NCI-H1092 treated with DMSO at 0.1 percent for 48 hours (cell line): ENCODE measurements at places on chromosomes 1 and 21.
A peak's percentile ranks its signal among the peaks of the same experiment; 100 is the strongest.

DNA sequence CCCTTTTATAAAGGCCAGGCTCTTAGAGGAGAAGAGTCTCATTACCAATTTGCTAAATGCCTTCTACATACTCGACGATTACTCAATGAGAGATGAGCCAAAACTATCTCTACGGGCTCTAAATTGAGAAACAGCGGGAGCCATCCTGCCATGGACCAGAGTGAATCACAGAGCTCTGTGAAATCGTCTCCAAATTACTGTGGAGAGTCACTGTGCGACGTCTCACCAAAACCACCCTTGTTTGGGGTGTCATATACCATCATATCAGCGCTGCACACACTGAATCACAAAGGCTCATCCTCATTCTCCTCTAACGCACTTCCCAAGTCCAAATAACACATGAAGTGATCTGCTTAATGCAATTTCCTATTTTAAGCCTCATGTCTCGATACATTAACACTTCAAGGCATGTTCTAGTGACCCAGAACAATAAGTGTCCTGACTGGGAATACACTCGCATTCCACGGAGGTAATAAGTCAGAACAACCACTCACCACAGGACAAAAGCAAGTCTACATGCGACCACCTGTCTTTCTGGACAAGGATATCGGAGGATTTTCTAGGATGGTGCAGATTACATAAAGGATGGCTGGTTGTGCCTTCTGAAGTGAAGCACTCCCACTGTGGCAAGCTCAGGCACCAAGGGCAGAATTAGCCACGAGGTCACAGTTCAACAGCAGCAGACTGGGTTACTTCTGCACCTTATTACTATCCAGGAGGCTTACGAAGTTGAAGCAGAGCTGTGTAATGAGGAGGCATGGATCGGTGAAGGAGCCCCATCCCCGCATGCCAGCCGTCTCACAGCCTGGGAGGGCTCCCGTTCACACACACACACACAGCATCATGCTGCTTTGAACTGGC lies 44.3 kb downstream of the NID1 start:
- DNase-seq = no peak

DNA sequence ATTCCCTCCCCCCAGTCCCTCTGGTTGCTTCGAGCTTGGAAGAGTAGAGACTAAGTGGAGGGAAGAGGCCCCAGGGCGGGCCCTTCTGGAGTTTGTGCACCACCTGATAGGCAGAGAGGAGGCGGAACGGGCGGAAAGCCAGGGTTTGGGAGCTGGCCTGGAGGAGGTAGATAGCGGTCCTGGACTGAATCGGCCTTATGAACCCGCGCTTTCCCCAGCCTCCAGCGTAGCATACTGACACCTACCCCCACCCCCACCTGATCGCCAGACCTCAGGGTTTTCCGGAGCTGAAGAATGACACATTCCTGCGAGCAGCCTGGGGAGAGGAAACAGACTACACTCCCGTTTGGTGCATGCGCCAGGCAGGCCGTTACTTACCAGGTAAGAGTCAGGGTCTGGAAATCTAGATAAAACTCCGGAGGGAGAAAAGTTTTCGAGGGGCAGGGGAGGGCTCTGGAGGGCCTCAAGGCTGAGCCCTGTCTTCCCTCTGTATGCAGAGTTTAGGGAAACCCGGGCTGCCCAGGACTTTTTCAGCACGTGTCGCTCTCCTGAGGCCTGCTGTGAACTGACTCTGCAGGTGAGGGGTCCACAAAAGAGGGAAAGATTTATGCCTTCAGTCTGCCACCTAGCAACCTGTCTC lies 705 bp downstream of the UROD start:
- DNase-seq = peak; percentile 45

DNA sequence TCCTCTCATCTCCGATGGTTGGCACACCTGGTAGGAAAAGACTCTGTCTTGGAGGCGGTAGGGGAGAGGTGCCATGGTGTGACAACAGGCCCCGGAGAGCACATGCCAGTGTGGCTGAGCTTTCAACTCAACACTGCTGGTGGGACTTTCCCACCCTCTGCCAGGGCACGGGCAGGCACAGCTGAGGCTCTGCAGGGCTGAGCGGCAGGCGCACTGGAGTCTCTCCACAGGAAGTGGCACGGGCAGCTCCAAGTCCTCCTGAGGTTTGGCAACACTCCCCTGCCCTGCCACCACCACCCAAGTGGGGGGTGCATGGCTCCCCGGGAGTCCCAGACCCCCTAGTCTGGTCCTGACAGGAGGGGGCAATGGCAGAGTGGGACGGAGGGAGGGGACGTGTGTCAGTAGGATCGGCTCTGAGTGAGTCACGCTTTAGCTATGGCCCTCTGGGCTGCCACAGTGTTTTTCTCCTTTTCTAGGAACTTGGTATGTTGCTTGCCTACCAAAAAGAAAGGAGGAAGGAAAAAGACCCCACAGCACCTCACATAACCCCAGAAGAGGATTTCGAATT lies 27.3 kb upstream of the EVA1B start:
- DNase-seq = no peak

GRCh38 chr1:47991673-47992072 lies 5.5 kb downstream of the TRABD2B start:
- no peak for DNase-seq

GRCh38 chr1:166920561-166921475 lies 44.8 kb upstream of the TADA1 start:
- DNase-seq = no peak

DNA sequence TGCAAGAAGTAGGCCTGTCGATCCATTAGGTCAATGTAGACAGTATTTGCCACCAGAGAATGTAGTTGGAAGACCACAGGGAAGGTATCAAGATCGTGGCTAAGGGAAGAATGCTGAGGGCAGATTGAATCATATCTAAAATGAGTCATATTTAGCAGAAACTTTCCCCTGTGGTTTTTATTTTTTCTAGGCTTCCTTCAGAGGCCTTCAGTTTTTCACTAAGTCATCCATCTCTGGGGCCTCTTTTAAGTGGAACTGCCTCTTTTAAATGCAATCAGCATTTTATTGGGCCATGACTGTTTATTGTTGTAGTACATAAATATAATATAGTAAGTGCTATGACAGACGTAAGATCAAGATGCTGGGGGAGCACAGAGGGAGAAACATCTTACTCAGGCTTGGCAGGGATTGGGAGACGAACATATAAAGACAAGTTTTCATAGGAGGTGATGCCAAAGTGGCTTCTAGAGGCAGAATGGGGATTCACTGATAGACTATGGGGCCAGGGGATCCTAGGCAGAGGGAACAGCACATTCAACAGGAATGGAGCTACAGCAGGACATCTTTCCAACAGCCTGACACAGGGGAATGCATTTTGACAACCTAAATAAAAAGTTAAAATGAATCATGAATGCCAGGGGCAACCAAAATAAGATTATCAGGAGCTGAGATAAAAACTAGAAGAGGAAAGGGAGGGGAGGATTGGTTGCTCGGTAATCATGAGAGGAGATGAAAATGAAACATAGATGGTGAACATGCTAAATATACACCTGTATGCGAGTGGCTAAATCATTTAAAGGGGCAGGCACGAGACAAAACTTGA lies 20.1 kb downstream of the UBE2U start:
- DNase-seq = no peak

GRCh38 chr1:54307305-54307704 lies 98.9 kb downstream of the SSBP3 start:
- DNase-seq = no peak

GRCh38 chr1:224435318-224435763 lies 744 bp upstream of the WDR26 start:
- no peak for DNase-seq

DNA sequence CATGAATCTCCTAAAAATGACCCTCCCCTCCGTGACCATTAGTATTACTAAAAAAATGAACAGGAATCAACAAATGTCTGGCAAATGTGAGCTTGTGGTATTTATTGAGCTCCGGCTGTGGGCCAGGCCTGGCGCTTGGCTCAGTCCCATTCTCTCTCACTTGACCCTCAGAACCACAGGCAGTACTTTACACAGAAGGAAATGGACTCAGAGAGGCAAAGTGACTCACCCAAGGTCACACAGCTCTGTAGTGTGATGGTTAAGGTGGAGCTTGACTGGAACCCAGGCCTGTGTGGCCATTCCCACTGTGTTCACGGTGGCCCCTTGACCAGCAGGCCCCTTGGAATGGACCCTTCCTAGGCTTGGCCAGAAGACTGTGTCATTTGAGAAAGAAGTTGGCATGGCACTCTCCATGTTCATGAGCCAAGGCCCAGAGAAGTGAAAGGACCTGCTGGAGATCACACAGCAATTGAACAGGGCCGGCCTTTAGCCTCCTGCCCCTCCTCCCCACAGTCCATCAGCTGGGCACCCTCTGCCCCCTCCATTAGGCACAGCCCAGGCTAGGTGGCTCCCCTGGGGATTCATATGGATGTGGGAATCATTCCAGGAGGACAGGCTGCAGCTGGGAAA lies 32.1 kb downstream of the FAM151A start:
- DNase-seq = no peak

- no peak for DNase-seq
These were observed 28.4 kb downstream of the MAPKAPK2 start for GRCh38 chr1:206713070-206713469.

- DNase-seq = no peak
These were observed 340.3 kb downstream of the BRINP2 start for GRCh38 chr1:177511036-177511435.

DNA sequence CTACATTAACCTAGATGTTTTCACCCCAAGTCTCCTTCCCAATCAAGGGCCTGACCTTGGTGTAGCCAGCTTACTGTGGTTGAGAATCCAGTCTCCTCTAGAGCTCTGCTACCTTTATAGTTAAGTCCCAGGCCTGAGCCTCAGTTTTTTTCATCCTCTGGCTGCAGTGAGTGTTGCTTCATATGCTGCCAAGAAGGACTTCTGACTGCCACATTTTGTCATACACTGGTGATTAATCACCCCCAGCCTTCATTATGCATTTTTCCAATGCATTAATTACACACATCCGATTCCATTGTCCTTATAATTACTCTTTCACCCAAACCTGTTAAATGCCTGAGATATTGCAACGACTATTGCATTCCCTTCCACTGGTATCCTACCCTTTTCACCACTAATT lies 66.3 kb upstream of the FGGY start:
- no peak for DNase-seq

GRCh38 chr1:196546272-196547111 lies 61.7 kb downstream of the KCNT2 start:
- DNase-seq = peak; percentile 18

- no peak for DNase-seq
These were observed 116.1 kb downstream of the MRPS6 start for GRCh38 chr21:34189506-34189905.

GRCh38 chr1:181028196-181028595 lies 5.5 kb upstream of the STX6 start:
- no peak for DNase-seq
